ENCODE measurements at places on chromosomes 2 and 18.
A peak's percentile ranks its signal among the peaks of the same experiment; 100 is the strongest.

GRCh38 chr2:132256251-132256902 lies 94.6 kb upstream of the ANKRD30BL start:
- H3K36me3 ChIP-seq: peaks cover 2% of the 10 kb centered on the region
- no peak overlapping the region for H3K4me3 ChIP-seq
- DNase-seq: no peak

DNA sequence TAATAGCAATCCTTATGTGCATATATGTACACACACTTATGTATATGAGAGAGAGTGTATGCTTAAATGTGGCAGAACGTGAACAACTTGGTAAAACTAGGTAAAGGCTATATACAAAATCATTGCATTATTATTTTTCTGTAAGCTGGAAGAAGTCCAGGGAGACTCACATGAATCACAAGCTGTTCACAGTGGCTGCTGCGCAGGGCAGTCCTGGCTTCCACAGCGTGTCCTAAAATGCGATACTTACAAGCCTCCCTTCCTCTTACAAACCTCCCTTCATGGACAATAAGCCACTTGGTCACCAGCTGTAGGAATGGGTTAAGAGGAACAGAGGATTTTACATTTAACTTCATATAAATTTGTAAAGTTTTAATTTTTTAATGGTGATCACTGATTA lies 114.9 kb upstream of the AGAP1 start:
- H3K36me3 ChIP-seq: no peaks in the 10 kb centered on the region
- no peak overlapping the region for H3K27ac ChIP-seq
- peaks cover 9% of the 10 kb centered on the region for H3K27me3 ChIP-seq

DNA sequence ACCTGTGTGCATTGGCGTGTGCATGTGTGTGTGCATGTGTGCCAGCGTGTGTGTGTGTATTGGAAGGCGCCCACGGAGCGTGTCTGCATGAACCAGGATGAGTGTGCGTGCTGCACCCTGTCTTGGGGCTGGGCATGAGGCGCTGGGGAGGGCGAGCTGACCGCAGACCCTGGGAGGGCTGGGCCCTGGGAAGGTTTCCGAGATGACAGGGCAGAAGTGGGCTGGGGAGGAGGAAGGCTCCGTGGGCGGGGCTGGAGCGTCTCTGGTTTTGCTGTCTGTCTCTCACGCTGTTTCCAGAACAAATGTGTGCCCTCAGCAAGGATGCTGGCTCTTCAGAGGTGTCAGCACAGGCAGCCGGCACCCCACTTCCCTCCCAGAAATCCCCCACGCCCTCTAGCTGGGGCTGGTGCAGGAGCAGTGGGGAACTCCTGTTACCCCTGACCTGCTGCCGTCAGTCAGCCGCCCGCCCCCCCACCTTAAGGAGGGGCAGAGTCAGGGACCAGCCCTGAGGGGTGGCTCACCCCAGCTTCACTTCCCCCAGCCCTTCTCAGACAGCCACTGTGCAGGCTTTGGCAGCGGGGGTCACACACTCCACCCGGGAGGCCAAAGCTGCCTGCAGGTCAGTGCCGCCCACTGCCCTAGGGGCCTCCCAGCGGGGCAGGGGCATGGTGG lies at the start of gene GPR35:
Gene GPR35, plus strand, starts transcription at position 531 of the 672 bp plus-strand sequence. CDS start 4,473 bp downstream, outside the sequence.
- peaks cover 49% of the 10 kb centered on the region for H3K4me1 ChIP-seq
- H3K36me3 ChIP-seq: peaks cover 3% of the 10 kb centered on the region
- H3K4me3 ChIP-seq: peak within 1 kb of the TSS; percentile 83
- peak; percentile 82 for DNase-seq

GRCh38 chr18:34710934-34711333 lies 836 bp downstream of the DTNA start:
- no peaks in the 10 kb centered on the region for H3K4me1 ChIP-seq
- peaks cover 4% of the 10 kb centered on the region for H3K27me3 ChIP-seq
- DNase-seq: no peak
- H3K27ac ChIP-seq: no peak overlapping the region

- no peak for DNase-seq
- no peak overlapping the region for H3K27ac ChIP-seq
- H3K36me3 ChIP-seq: no peaks in the 10 kb centered on the region
- no peaks in the 10 kb centered on the region for H3K4me1 ChIP-seq
Observed at GRCh38 chr18:46700066-46700824, 43.2 kb upstream of the LOXHD1 start.

DNA sequence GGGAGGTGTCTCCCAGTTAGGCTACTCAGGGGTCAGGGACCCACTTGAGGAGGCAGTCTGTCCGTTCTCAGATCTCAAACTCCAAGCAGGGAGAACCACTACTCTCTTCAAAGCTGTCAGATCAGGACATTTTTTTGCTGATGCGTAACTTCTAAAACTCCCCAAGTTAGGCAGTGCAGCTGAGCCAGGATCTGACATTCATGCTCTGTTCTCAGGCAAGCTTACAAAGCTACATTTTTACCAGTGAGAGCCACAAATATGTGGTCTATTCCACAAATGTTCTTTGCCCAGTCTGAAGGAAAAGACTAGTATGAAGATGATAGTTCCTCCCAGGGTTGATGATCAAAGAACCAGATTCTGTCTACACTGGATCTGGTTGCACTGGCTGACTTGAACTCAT lies 184.1 kb downstream of the MTCL1 start:
- no peak for DNase-seq
- H3K36me3 ChIP-seq: no peaks in the 10 kb centered on the region
- peaks cover 6% of the 10 kb centered on the region for H3K27me3 ChIP-seq
- H3K27ac ChIP-seq: no peak overlapping the region

GRCh38 chr2:204583773-204584172 lies 38.5 kb downstream of the PARD3B start:
- H3K36me3 ChIP-seq: no peaks in the 10 kb centered on the region
- no peaks in the 10 kb centered on the region for H3K4me1 ChIP-seq
- H3K4me3 ChIP-seq: no peak overlapping the region
- no peak overlapping the region for H3K27ac ChIP-seq

DNA sequence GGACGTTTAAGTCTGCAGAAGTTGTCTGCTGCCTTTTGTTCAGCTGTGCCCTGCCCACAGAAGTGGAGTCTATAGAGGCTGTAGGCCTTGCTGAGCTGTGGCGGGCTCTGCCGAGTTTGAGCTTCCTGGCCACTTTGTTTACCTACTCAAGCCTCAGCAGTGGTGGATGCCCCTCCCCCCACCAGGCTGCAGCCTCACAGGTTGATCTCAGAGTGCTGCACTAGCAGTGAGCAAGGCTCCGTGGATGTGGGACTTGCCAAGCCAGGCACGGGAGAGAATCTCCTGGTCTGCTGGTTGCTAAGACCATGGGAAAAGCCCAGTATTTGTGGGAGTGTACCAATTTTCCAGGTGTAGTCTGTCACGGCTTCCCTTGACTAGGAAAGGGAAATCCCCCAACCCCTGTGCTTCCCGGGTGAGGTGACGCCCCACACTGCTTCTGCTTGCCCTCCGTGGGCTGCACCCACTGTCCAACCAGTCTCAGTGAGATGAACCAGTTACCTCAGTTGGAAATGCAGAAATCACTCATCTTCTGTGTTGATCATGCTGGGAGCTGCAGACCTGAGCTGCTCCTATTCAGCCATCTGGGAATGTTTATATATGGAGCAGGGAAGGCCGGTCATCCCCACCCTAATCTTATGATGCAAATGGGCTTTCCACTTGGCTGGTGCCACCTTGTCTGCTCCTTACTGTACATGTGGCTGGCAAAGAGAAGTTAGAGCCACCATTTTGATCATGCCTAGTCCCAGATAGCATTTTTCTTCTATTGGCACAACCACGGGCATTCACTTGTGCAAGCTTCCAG lies 156.9 kb upstream of the ITGA6 start:
- DNase-seq: peak; percentile 59
- peaks cover 9% of the 10 kb centered on the region for H3K27me3 ChIP-seq
- H3K4me3 ChIP-seq: peak overlapping the region; percentile 13

GRCh38 chr2:215465256-215465655 lies 29.4 kb upstream of the FN1 start:
- H3K27me3 ChIP-seq: peaks cover 8% of the 10 kb centered on the region
- no peak overlapping the region for H3K27ac ChIP-seq

GRCh38 chr2:46077522-46078107 lies 219.6 kb upstream of the EPAS1 start:
- H3K4me1 ChIP-seq: peaks cover 16% of the 10 kb centered on the region
- H3K4me3 ChIP-seq: no peak overlapping the region
- peaks cover 2% of the 10 kb centered on the region for H3K36me3 ChIP-seq
- DNase-seq: no peak

GRCh38 chr18:36733150-36733549 lies 95.7 kb downstream of the TPGS2 start:
- no peak overlapping the region for H3K4me3 ChIP-seq
- peaks cover 13% of the 10 kb centered on the region for H3K27me3 ChIP-seq
- no peak overlapping the region for H3K27ac ChIP-seq
- DNase-seq: no peak
- no peaks in the 10 kb centered on the region for H3K4me1 ChIP-seq

- no peak overlapping the region for H3K4me3 ChIP-seq
- peaks cover 57% of the 10 kb centered on the region for H3K27me3 ChIP-seq
- peaks cover 7% of the 10 kb centered on the region for H3K4me1 ChIP-seq
- no peak overlapping the region for H3K27ac ChIP-seq
Observed at GRCh38 chr2:5696404-5696944, 4.3 kb downstream of the SOX11 start.

DNA sequence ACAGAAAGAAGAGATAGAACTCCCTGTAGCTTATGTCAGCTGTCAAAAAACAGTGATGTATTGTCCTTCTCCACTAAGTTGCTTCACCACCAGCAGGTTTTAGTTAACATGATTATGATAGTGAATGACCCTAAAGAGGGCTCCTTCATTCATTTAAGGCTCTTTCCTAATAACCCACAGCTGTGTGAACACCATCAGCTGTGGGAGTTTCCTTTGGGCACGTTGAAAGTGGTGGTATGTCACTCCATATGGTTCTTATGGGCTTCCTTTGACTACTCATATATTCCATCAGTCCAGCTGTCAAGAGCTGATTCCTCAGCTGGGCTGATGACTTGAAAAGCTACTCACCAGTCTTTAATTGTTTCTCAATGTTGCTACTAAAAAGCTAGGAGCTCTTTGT lies 210.3 kb downstream of the UBE2E3 start:
- no peak overlapping the region for H3K27ac ChIP-seq
- H3K36me3 ChIP-seq: peaks cover 32% of the 10 kb centered on the region
- no peak overlapping the region for H3K4me3 ChIP-seq

DNA sequence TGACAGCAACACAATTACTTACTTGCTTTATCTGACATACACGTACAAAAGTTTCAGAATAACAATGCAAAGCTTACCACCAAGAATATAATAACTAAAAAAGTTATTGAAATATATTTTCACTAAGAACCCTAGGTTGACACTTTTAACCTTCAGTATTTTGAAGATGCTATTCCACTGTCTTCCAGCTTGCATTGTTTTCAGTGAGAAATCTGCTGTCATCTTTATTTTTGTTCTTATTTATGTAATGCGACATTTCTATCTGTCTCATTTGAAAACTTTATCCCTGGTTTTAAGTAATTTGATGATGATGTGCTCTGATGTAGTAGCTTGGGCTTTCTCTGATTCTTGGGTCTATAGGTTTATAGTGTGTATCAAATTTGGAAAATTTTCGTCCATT lies 165.0 kb upstream of the SMIM21 start:
- no peak for DNase-seq
- no peak overlapping the region for H3K27ac ChIP-seq
- H3K27me3 ChIP-seq: no peaks in the 10 kb centered on the region
- H3K4me3 ChIP-seq: no peak overlapping the region
- H3K36me3 ChIP-seq: no peaks in the 10 kb centered on the region

DNA sequence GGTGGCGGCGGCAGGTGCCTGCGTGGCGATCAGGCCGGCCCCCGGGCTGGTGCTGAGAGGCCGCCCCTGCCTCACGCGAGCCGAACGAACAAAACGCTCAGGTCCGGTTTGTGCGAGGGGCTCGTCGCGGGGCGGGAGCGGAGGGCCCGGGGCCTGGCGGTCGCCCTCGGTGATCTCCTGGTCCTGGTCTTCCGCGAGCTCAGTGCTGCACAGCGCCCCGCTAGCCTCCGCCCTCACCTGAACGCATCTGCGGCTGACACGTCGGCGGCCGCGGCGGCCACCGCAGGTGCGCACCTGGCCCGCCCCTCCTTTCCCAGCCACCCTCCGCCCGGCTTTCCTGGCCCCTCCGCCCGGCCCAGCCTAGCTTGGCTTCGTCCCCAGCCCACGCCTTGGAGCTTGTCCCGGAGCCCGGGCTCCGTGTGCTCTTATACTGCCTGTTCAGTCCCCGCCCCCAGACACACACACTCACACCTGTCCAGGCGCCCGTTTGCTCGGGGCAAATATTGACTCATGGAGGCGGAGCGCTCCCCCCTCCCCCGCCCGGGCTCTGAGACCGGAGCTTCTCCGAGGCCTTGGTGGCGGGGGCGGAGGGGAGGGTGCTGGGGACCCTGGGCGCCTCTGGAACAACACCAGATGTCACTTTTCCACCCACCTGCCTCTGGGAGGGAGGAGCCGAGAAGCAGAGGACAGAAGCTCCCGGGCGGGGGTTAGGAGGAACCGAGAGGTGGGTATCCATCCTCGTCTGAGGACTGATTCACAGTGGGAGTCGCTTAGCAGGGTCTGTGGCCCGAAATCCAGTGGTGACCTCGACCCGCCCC lies 8.6 kb upstream of the CRYBA2 start:
- peaks cover 4% of the 10 kb centered on the region for H3K4me1 ChIP-seq
- no peaks in the 10 kb centered on the region for H3K36me3 ChIP-seq
- DNase-seq: no peak
- no peak overlapping the region for H3K27ac ChIP-seq

DNA sequence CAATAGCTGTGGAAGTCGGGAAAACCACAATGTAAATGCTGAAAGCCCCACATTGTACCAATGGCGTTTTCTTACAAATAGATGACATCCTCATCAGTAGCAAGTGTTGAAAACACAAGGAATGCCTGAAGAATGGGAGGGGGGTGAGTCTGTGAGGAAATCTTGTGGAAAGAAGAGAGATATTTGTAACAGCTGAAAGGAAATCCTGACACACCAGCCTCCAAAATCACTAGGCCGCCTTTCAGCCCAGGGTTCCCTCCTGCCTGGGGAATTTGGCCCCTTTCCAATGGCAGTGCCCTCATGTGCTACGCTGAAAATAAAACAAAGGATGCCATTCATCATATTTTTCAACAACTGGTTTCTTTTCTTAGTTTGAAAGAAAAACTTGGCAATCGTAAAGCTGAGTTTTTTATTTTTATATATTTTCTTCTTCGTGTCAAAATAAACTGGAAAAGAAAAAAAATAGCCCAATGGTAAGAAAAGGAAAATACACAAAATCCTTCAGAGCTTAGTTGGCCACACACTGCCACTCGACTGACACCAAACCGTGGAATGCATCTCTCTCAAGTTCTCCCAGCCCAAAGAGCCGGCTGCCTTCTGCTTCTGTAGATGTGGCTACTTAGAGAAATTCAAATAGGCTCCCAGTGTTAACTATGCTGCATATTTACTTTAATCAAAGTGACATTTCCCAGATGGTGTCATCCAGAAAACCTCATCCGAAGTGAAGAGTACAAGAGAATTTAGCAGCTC lies 52.0 kb downstream of the FTCDNL1 start:
- H3K4me3 ChIP-seq: no peak overlapping the region
- H3K36me3 ChIP-seq: no peaks in the 10 kb centered on the region
- H3K4me1 ChIP-seq: peaks cover 7% of the 10 kb centered on the region
- H3K27ac ChIP-seq: no peak overlapping the region

- no peaks in the 10 kb centered on the region for H3K36me3 ChIP-seq
- no peak for DNase-seq
- no peaks in the 10 kb centered on the region for H3K4me1 ChIP-seq
- H3K4me3 ChIP-seq: no peak overlapping the region
- H3K27me3 ChIP-seq: peaks cover 2% of the 10 kb centered on the region
- no peak overlapping the region for H3K27ac ChIP-seq
Observed at GRCh38 chr2:187338679-187339121, 109.4 kb downstream of the CALCRL start.

- peaks cover 2% of the 10 kb centered on the region for H3K4me1 ChIP-seq
- H3K4me3 ChIP-seq: no peak overlapping the region
- no peak for DNase-seq
- no peaks in the 10 kb centered on the region for H3K27me3 ChIP-seq
Observed at GRCh38 chr2:191280834-191281756, 35.9 kb downstream of the MYO1B start.

All from activated naive CD8-positive, alpha-beta T cell treated with anti-CD3 and anti-CD28 coated beads, Interleukin-2, amount 10 ng/mL, durations not matched to agents 7 days and 5 days (primary cell).